Cerebellar nuclear complex (tissue), 1 donor: ENCODE measurements at places on chromosomes 4 and X.

GRCh38 chrX:78595901-78596502 lies 63.1 kb downstream of the RTL3 start:
- DNase-seq, result no peak

GRCh38 chr4:32290102-32290501 lies 1569.9 kb downstream of the PCDH7 start:
- no peak for DNase-seq

- DNase-seq, result no peak
Observed at GRCh38 chrX:23228454-23228853, 106.2 kb upstream of the PTCHD1 start.

- DNase-seq, result no peak
Observed at GRCh38 chrX:128699716-128700285, 647.6 kb upstream of the ACTRT1 start.

DNA sequence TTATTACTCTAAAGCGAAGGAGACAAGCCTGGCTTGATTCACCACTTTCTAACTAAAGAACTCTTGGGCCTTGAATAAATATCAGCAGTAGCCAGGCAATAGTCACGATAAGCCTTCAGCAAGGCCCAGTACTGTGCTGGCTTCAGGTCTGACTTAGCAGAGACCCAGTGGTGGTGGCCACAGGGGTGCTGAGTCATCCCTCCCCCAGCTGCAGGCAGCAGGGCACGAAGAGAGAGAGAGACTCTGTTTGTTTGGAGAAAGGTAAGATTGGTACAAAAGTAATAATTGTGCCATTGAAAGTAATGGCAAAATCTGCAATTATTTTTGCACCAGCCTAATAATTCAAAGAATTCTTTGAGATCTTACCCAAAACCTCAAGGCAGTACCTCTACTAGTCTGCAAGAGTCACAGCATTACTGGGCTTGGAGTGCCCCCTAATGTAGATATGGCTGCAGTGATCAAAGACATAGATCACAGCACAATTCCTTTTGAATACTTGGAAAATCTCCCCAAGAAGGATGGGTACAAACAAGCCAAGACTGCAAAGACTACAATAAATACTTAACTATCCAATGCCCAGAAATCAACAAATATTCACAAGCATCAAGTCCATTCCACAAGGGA lies 159.5 kb upstream of the USP38 start:
- DNase-seq, result no peak

GRCh38 chr4:61541459-61541858 lies 341.3 kb downstream of the ADGRL3 start:
- DNase-seq, result no peak
